Amygdala (tissue), 56 donors: ENCODE measurements at places on chromosomes 1 and 21.

GRCh38 chr1:222461941-222462340 is 86.0 kb downstream of the HHIPL2 start:
- DNase-seq, result no peak

GRCh38 chr1:223750730-223751570 is 38.6 kb downstream of the CAPN2 start:
- no peak for DNase-seq

DNA sequence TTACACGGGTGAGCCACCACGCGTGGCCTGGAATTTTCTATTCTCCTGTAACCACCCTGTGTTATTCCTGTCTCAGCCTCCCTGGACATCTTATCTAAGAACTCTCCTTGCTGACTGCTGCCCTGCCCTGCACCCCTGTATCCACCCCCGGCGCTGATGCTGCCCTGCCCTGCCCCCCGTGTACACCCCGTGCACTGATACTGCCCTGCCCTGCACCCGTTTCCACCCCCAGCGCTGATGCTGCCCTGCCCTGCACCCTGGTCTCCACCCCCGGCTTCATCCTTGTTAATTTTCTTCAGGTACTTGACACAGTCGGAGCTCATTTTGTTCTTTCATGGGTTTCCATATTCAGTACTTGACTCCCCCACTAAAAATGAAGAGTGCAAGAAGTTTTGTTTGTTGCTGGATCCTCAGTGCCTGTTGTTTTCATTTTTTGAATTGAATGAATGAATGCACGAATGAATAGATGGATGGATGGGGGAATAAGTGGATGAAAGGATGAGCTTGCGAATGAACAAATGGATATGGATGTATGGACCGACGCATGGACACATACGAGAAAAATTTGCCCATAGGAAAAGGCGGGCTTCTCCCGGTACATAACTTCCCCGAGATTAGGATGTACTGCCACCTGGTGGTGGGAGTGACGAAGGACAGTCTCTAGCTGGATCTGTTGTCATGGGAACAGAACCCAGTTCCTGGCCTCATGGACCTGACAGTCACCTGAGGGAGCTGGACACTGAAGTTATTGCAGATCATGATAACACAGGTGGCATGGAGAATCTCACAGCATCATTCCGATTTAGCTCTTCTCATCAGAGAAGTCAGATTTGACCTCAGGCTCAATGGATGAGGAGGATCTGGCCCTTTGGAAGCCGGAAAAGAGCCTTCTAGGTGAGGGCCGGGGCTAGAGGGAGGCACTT is 14.9 kb downstream of the AADACL4 start:
- DNase-seq, result peak; percentile 75

- no peak for DNase-seq
Measured at GRCh38 chr1:247434005-247434404, 18.0 kb downstream of the NLRP3 start.

DNA sequence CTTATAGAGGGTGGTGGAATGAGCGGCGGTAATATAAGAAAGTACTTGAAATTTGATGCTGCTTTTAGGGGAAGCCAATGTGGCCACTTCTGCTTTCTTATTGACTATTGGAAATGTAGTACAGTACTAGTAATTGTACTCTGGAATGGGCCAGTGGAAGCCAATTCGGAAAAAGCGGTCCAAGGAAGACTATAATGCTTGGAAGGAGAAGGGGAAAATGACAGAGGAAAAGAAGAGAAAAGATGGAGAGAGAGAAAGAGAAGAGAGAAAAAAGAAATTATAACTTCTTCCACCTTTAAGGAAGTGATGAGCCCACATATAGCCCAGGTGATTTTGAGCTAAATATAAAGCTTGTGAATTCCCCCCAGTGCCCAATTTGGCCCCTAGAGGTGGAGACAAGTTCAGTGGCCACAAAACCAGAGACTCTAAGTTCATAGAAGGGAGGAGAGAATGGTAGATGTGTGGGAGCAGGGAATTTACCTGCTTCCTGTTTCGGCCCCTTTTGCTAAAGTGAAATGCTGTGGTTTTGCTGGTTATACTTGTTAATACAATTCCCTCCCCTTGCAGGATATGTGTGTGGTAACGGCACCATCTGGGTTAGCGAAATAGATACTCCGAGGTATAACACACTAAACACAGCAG is 35.7 kb upstream of the DUSP10 start:
- no peak for DNase-seq

- DNase-seq, result no peak
Measured at GRCh38 chr1:25802915-25803314, 2.9 kb downstream of the SELENON start.

- DNase-seq, result no peak
Measured at GRCh38 chr1:8831340-8831739, 13.9 kb upstream of the RERE start.

- no peak for DNase-seq
Measured at GRCh38 chr1:111745675-111746613, 6.7 kb upstream of the INKA2 start.

- DNase-seq, result no peak
Measured at GRCh38 chr1:185537596-185537995, 196.6 kb upstream of the HMCN1 start.

GRCh38 chr1:246051909-246052518 is 455.1 kb downstream of the SMYD3 start:
- DNase-seq, result no peak

DNA sequence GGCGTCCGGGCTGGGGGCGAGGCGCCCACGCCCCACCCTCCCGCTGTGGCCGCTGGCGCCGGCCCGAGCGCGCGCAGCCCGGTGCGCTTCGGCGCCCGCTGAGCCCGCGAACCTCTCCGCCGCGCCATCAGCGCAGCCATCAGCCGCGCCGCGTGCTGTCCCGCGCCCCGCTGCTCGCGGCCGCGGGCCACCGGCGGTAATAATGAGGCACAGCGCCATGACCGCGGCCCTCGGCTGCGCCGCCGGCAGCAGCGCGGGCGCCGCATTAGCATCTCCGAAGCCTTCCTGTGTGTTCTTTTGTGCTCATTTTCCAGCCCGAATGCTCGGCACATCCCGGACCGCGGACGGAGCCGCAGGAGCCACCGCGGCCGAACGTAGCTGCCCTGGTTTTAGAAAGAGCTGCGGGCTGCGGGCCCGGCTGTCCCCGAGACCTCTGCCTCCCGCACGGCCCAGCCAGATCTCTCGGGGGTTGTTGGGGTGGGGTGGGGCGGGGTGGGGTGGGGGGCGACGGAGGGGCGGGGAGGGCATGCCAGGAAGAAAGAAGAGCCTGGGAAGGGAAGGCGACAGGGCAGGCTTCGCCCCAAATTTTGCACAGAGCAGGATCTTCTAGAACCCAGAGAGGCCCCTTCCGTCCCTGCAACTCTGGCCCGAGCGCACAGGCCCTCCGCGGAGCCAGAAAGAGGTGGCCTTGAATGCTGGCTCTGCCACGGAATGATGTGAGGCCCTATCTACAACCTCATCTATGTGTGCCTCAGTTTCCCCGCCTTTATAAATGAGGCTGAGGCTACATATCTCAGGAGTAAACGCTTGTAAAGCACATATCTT is 55.3 kb downstream of the RRAGC start:
- no peak for DNase-seq

DNA sequence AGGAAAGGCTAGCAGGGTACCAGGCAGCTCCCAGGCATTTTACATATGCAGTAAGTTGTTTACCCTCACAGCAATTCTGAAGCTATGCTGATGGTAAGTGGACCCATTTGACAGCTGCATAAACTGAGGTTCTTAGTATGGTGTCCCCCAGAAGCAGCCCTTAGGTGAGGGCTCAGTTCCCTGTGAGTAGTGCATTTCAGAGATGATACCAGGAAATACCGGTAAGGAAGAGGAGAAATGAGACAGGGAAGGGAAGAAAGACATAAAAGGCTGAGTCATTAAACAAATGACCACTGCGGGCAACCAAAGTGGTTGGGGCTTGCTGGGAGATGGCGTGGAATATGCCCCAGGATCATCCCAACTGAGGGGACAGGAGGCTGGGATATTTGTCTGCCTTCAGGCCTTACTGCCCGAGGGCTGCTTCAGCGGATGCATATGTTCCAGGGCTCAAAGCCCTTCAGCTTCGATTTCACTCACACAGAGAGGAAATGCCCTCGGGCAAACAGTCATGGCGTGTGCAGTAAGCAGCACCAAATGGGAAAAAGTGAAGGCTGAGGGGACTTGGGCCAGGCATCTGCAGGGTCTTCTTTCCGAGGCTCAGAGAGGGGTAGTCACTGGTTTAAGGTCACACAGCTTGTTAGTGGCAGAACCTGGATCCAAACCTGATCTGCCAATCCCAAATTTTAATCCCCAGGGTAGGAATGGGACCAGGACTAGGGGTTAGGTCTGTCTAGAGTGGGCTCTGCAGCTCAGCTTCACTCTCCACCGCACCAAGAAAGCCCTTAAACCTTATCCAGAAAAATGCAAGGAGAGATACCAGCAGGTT is 133.7 kb upstream of the RUNX3 start:
- no peak for DNase-seq

DNA sequence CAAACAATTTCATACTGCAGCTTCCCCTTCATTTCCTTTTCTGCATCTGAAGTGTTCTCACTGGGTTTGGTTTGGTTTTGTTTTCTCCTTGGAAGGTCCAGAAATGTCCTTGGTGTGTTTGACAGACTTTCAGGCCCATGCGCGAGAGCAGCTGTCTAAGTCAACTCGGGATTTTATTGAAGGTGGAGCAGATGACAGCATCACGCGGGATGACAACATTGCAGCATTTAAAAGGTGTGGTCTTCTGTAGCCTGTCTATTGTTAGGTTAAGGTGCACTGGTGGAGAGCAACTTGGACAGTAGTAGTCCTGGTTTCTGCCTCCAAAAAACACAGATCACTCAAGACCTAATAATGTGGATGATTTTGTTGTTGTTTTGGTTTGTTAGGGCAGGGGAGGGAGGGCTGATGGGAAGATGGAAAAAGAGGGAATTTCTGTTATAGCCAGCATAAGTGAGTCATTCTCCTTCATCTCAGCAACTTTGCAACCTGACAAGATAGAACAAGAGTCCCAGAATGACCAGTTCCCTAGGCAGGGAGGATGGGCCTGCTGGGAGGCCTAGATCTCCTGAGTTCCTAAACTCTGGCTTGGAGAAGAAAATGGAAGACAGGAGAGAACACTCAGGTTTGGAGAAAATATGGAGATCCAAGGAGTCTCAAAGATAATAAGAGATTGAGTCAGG is 12.5 kb downstream of the HAO2 start:
- no peak for DNase-seq

DNA sequence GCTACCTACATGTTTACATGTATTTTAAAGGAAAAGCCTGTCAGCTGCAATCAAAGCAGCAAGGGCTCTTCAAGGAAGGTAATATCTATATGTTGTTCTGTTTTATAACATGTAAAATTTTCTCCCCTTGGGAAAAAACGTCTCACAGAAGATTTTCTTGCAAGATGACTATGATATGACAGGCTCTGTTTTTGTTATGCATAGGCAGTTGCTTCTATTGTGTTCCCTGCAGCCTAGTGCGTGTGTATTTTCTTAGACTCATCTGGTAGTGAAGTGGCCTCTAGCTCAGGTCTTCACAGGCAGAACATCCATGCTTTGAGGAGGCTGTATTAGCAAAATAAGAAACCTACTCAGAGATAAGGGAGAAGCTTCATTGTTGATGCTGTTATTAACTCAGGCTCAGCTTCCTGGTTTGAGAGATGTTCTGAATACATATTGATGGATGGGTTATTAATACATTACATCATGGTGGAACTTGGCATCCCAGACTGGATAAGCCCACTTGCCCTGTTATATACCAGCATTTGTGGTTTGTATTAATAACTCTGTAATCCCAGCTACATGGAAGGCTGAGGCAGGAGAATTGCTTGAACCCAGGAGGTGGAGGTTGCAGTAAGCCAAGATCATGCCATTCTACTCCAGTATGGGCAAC is 35.8 kb downstream of the LAMC1 start:
- no peak for DNase-seq

- no peak for DNase-seq
Measured at GRCh38 chr1:227136210-227136820, 182.0 kb downstream of the CDC42BPA start.

DNA sequence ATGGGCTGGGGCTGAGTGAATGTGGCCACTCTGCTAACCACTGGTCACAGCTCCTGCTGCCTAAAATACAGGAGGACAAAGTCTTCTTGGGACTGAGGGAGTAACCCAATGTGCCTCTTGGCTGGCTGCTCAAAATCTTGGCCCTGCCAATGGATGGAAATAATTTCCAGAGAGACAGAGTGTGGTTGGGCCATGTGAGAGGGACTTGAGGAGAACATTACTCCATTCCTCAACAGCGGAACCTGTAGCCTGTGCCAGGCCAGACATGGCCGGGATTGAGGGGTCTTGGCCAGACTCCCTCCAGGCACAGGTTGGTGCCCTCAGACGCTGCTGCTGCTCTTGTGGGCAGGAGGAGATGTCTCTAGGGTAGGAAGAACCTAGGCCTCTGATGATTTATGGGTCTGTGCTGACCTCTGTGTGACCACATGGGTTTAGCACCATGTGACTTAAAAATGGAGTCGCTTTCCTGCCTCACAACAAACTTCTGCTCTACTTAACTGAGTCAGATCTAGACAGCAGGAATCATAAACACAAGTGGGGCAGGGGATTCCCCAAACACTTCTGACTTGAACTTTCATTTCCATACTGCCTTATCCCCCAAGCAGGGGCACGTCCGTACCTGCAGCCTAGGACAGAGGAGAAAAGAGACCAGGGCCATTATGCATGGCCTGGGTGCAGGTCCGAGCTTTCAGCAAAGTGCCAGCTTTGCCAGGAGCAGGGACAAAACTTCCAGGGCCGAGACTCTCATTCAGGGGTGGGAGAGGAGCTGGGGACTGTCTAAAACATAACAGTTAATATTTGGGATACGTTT is 79.2 kb downstream of the CD34 start:
- DNase-seq, result no peak

DNA sequence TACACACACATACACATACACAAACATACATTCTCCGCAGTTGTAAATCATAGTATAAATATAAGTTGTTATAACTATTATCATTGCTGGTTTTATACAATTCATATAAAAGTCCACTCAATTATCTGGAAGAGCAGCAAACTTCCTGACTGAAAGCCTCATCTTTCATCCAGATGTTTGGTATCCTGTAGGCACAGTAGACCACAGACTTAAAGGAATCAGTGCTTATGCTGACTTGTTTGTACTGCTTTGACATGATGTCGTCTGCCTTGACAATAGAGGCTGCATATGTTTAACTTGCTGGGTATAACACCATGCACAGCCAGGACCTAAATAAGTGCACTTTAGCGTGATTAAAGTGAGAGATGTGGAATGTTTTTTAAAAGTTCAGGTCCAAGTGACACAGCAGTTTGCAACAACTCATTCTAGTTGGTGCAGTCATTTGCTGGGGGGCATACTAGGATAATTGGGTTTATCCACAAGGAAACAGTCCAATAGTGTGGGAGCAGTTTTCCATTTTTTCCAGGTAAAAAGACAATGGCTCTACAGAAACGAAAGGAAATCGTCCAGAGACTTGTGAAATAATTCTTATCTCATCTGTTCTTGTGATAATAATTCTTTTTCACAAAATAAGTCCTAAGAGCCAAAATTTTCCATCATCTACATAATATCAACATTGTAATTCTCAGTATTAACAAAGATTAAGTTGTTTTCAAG is 110.3 kb upstream of the TSPAN2 start:
- DNase-seq, result no peak

- DNase-seq, result no peak
Measured at GRCh38 chr1:156368889-156369684, at the start of gene RHBG. Gene RHBG, plus strand, starts transcription at chr1:156369211. Its CDS starts 39 bp downstream, at chr1:156369250.
